Immature natural killer cell (primary cell): ENCODE measurements at places on chromosomes 1 and 21.

GRCh38 chr1:94351481-94351880, 66.7 kb upstream of the ABCD3 start:
- H3K27ac ChIP-seq, result no peak overlapping the region
- DNase-seq, result no peak
- no peaks in the 10 kb centered on the region for H3K36me3 ChIP-seq
- H3K4me3 ChIP-seq, result no peak overlapping the region

GRCh38 chr1:93219443-93219842, 38.9 kb downstream of the CCDC18 start:
- H3K36me3 ChIP-seq, result no peaks in the 10 kb centered on the region
- no peaks in the 10 kb centered on the region for H3K27me3 ChIP-seq
- peak overlapping the region; percentile 53 for H3K4me3 ChIP-seq
- peaks cover 20% of the 10 kb centered on the region for H3K4me1 ChIP-seq
- H3K27ac ChIP-seq, result peak overlapping the region; percentile 15

DNA sequence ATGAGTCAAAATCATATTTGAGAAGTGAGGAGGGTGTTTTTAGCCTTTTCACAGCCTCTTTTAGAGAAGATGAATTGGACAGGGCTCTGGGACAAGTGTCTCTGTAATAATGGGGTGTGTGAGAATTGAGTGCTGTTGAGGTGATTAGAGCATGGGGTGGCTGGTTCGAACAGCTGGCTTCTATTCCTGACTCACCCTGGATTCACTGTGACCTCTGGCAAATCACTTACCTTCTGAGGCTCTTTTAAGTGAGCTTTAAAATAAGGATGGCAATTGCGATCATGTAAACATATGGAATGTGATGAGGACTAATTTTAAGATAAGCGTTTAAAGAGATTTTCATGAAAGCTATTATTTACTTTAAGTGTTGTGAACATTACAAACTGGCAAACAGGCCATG, 243.4 kb downstream of the ADGRL2 start:
- H3K4me3 ChIP-seq, result no peak overlapping the region
- H3K4me1 ChIP-seq, result no peaks in the 10 kb centered on the region
- DNase-seq, result no peak
- H3K27me3 ChIP-seq, result no peaks in the 10 kb centered on the region

GRCh38 chr1:118097622-118098348, 87.2 kb downstream of the SPAG17 start:
- no peaks in the 10 kb centered on the region for H3K4me1 ChIP-seq
- no peak for DNase-seq
- H3K4me3 ChIP-seq, result no peak overlapping the region

DNA sequence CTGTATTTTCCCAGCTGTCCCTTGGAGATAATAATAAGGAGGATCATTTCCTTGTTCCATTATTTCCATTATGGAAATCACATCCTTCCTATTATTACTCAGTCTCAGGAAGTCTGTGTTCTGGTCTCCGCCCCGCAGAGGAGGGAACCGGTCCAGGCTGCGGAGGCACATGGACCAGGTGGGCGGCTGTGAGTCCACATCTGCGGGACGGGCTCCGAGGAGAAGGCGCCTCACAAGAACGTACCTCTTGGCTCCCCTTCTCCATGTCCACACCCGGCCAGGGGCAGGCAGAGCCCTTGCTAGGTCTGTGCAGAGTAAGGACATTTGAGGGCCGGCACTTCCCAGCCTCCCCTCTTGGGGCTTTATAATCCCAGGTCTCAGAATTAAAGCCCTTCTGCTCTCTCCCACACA, 14.6 kb downstream of the RAB7B start:
- no peaks in the 10 kb centered on the region for H3K4me1 ChIP-seq
- no peaks in the 10 kb centered on the region for H3K36me3 ChIP-seq
- H3K27me3 ChIP-seq, result peaks cover 12% of the 10 kb centered on the region
- H3K4me3 ChIP-seq, result no peak overlapping the region
- no peak for DNase-seq
- H3K27ac ChIP-seq, result no peak overlapping the region

GRCh38 chr1:191620883-191621282, 537.4 kb upstream of the RGS18 start:
- no peaks in the 10 kb centered on the region for H3K4me1 ChIP-seq
- no peak overlapping the region for H3K27ac ChIP-seq
- H3K36me3 ChIP-seq, result no peaks in the 10 kb centered on the region
- no peaks in the 10 kb centered on the region for H3K27me3 ChIP-seq
- H3K4me3 ChIP-seq, result no peak overlapping the region

GRCh38 chr1:227557962-227558725, 5.2 kb upstream of the ZNF678 start:
- peaks cover 36% of the 10 kb centered on the region for H3K27me3 ChIP-seq
- H3K4me3 ChIP-seq, result no peak overlapping the region
- H3K36me3 ChIP-seq, result peaks cover 10% of the 10 kb centered on the region
- no peak overlapping the region for H3K27ac ChIP-seq

DNA sequence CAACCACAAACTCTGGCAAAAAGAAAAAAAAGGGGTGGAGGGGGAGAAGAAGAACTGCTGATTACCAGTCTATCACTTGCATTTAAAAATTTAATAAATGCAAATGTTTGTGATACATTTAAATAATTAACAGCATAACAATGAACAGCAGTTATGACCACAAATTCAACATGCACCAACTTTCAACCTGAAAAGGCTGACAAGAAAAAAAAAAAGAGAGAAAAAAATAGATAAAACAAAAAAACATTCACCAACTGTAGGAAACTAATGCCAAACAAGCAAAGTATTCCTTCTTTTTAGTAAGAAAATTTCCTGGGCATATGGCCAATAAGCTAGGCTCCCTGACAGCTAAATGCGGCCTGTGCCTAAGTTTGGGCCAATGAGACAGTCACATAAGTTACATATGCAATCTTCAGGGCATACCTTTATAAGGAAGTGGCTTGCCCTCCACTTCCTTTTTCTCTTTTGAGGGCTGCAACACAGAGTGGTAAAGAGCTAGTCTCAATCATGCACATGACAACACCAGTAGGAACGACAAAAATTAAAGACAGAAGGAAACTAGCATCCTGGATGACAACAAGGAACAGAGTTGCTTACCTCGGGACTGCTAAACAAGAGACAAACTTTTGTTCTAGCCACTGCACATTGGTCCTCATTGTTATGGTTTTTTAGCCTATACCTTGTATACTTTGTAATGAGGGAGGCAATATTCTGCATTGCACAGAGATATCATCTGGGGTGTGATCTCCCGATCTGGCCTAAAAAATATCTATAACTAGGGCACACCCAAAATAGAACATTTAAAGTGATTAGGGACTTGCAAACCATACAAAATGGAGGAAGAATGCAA, 24.2 kb upstream of the PHTF1 start:
- no peaks in the 10 kb centered on the region for H3K36me3 ChIP-seq
- peaks cover 32% of the 10 kb centered on the region for H3K4me1 ChIP-seq
- no peaks in the 10 kb centered on the region for H3K27me3 ChIP-seq
- no peak overlapping the region for H3K27ac ChIP-seq
- peak; percentile 62 for DNase-seq
- H3K4me3 ChIP-seq, result peak overlapping the region; percentile 77

DNA sequence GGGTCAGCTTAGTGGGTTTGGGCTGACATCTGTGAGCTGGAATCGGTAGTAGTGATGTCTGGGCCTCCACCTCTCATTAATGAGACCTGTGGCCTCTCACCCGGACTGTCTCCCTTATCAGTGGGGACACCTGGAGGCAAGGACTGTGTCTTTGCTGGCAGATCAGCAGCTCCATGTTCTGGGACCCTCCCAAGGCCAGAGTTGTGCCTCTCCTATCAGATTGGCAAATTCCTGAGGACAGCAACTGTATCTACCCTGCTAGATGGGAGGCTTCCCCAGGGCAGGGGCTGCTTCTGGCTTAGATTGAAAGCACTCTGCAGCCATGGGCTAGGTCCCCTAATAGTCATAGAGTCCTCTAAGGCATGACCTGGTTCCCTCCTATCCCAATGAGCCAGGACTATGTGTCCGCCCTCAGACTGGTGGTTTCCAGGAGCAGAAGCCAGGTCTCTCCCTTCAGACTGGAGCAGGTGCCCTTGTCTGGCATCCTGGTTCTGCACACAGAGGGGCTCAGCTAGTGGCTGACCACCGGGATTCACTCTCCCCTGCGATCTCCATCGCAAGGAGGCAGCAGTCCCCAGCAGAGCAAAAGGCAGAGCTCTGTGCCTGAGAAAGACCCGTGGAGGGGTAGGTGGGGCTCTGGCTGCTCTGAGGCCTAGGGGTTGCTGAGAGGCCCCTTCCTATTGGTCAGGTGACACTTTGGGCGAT, 5.8 kb downstream of the DRAXIN start:
- H3K4me3 ChIP-seq, result no peak overlapping the region
- H3K4me1 ChIP-seq, result peaks cover 19% of the 10 kb centered on the region
- H3K27me3 ChIP-seq, result peaks cover 12% of the 10 kb centered on the region
- DNase-seq, result no peak
- no peak overlapping the region for H3K27ac ChIP-seq
- H3K36me3 ChIP-seq, result no peaks in the 10 kb centered on the region

GRCh38 chr1:5758859-5759578, 233.2 kb downstream of the NPHP4 start:
- H3K4me3 ChIP-seq, result no peak overlapping the region
- no peak overlapping the region for H3K27ac ChIP-seq
- DNase-seq, result no peak
- H3K4me1 ChIP-seq, result no peaks in the 10 kb centered on the region
- no peaks in the 10 kb centered on the region for H3K36me3 ChIP-seq
- H3K27me3 ChIP-seq, result no peaks in the 10 kb centered on the region

- H3K36me3 ChIP-seq, result peaks cover 14% of the 10 kb centered on the region
- no peak overlapping the region for H3K4me3 ChIP-seq
- no peak overlapping the region for H3K27ac ChIP-seq
- H3K4me1 ChIP-seq, result peaks cover 9% of the 10 kb centered on the region
These were observed 13.1 kb downstream of the SDCCAG8 start for GRCh38 chr1:243268751-243269460.

DNA sequence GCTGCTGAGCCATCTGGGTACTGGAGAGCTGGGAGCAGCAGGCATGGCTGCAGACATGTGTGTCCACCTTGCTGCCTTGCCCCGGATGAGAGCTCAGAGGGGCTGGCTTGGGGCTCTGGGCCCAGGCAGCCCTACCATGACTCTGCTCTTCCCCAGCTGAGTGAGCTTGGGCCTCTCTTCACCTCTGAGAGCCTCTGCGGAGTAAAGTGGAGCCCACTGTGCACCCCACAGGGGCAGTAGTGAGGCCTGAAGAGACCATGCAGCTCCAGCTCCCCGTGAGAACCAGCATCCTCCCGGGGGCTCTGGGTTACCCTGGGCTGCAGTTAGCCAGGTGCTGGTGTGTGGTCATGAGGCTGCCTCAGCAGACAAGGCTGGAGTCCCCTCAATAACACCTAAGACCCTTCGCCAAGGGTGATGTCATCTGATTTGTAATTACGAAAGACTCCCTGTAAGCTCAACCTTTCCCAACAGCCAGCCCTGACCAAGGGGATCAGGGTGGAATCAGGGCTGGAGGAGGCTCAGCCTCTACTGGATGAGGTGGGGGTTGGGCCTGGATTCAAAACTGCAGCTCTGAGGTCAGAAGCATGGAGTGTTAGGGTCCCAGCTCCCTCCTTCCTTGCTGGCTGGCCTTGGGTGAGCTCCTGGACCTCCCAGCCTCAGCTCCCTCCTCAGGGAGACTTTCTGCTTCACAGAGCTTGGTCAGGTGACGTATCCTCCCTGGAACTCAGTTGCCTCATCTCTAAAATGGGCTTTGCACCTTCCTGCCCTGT, 308.0 kb downstream of the MATN1 start:
- H3K27ac ChIP-seq, result no peak overlapping the region
- H3K4me3 ChIP-seq, result no peak overlapping the region
- no peaks in the 10 kb centered on the region for H3K4me1 ChIP-seq
- peaks cover 7% of the 10 kb centered on the region for H3K27me3 ChIP-seq
- no peaks in the 10 kb centered on the region for H3K36me3 ChIP-seq

DNA sequence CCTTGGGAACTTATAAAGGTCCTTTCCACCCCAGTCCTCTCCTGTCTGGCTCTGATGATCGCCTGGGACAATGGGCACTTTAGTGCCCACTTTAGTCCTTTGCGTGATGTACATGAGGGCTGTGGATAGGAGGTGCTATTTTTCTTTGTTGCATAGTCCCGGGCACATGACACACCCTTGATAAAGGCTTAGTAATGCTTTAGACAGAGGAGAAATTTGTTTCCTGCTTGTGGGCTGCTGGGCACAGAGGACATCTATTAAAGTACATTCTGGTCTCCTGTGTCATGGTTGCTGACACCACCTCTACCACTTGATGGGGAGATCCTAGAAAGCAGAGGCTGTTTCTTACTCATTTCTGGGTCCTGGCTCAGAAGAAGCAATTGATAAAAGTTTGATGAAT, 5.4 kb upstream of the KNCN start:
- no peak for DNase-seq
- H3K36me3 ChIP-seq, result peaks cover 12% of the 10 kb centered on the region
- no peak overlapping the region for H3K27ac ChIP-seq
- no peaks in the 10 kb centered on the region for H3K4me1 ChIP-seq

GRCh38 chr21:37742115-37742514, 174.1 kb downstream of the KCNJ6 start:
- H3K4me3 ChIP-seq, result no peak overlapping the region
- no peak for DNase-seq
- H3K27me3 ChIP-seq, result peaks cover 13% of the 10 kb centered on the region
- H3K27ac ChIP-seq, result no peak overlapping the region
- no peaks in the 10 kb centered on the region for H3K4me1 ChIP-seq
- no peaks in the 10 kb centered on the region for H3K36me3 ChIP-seq

GRCh38 chr1:62307895-62308492, 11.2 kb downstream of the KANK4 start:
- DNase-seq, result no peak
- no peaks in the 10 kb centered on the region for H3K36me3 ChIP-seq
- no peaks in the 10 kb centered on the region for H3K4me1 ChIP-seq
- no peak overlapping the region for H3K4me3 ChIP-seq
